ENCODE measurements at places on chromosomes 3 and 15.

GRCh38 chr3:8638994-8639658 is 5.5 kb downstream of the SSUH2 start:
- no peak for DNase-seq

DNA sequence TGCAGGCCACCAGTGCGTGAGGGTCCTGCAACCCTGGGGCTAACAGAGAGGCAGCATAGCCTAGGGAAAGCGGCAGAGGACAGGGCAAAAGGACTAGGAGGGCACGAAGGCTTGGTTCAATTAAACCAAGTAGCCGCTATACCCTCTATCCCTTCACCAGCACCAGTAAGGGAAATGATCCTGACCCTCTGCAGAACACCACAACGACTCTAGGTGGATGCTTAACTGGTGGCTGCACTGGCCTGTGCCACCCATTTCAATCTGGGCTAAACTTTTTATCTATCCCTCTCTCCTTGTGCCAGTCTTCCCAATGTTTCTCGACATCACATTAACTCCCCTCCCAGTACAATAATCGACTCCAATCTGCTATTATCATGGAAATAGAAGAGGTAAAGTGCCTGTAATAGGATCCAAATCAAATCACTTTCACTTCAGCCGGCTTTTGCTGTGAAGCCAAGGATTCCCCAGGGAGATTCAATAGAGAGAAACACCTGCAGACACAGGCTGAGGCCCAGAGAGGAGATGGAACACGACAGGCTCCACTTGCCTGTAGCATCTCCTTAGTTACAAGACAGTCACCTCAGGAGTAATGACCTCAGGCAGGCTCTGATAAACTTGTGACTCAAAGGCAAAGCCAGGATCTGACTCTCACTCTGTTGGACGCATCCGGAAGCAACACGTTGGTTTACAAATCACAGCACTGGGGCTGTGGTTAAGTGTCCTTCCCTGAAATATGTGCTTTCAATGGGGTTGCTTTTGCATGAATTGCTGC is 791.6 kb upstream of the ARRDC4 start:
- no peak for DNase-seq

DNA sequence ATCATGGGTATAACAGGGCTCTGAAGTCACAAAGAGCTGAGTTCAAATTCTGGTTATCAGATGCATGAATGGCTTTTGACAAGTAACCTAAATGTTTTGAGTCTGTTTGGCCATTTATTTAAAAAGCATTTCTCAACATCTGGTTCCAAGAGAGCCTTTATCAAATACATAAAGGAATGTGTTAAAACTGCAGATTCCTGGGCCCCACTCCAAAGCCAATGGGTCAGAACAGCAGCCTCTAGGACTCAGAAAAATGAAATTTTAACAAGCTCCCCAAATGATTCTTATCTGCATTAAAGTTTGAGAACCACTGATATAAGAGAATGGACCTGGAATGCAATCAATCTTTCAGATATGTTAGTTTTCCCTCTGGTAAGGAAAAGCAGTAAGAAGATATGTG is 3.4 kb downstream of the B4GALT4 start:
- DNase-seq = no peak

DNA sequence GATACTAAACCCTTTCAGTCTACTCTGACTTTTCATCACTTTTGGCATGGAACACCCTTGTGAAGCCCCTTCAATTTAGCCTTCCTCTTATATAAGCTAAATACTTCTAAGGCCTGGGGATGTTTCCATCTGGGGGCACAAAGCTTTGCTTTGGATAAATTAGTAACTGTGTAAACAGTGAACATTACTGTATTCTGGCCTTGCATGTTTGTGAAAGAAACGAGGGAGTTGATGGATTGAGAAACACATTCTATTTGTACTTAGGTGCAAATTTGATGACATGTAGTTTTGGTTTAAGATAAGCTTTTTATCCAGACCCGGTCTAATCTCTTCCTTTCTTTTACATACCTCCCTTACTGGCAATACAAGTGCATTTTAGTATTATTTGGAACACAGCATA is 19.7 kb downstream of the PSMD6 start:
- no peak for DNase-seq

- no peak for DNase-seq
Observed at GRCh38 chr15:45469441-45469840, 53.1 kb downstream of the SLC30A4 start.

- DNase-seq = no peak
Observed at GRCh38 chr15:47963265-47963664, 157.5 kb upstream of the SLC24A5 start.

- no peak for DNase-seq
Observed at GRCh38 chr3:57918123-57918837, 89.9 kb upstream of the FLNB start.

DNA sequence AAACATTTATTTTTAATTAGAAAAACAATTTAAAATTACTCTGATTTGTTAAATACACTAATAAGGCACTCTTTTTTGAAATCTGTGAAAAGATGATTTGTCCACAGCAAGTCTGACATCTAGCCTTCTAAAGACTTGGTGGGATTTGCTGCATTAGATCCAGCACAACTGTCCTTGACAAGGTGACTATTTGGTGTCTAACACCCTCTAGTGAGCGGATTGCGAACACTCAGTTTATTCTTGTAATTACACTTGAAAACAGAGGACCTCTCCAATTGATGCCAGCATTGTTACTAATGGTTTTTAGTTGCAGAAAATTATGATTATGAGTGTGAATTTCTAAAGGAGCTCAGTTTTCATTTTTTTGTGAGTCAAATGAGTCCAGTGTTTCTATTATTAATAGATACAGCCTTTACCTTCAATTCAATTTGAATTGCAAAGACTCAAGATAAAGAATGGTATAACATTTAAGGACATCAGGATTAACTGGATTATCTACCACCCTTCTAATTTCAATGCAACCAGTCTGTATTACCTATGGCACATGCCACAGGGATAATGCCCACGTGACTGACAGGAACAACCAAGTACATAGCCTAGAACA is 29.7 kb upstream of the STRIT1 start:
- no peak for DNase-seq

DNA sequence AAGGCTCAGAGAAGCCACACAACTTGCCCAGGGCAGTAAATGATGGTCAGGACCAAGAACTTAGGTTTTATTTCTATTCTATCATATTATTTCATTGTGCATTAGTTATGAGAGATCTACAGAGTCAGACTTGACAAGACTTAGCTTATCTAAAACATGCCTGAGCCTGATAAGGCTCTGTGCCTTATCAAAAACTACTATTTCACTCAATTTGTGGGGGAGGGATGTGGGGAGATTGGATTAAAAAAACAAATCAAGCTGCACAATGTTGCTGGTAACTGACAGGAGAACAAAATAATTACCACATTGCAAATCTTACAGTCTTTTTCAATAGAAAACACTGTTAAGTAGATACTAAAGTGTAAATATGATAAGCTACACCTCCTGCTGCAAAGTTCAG is 16.0 kb downstream of the HACD2 start:
- no peak for DNase-seq

GRCh38 chr3:122646146-122646988 is 34.3 kb upstream of the PARP14 start:
- DNase-seq = no peak

DNA sequence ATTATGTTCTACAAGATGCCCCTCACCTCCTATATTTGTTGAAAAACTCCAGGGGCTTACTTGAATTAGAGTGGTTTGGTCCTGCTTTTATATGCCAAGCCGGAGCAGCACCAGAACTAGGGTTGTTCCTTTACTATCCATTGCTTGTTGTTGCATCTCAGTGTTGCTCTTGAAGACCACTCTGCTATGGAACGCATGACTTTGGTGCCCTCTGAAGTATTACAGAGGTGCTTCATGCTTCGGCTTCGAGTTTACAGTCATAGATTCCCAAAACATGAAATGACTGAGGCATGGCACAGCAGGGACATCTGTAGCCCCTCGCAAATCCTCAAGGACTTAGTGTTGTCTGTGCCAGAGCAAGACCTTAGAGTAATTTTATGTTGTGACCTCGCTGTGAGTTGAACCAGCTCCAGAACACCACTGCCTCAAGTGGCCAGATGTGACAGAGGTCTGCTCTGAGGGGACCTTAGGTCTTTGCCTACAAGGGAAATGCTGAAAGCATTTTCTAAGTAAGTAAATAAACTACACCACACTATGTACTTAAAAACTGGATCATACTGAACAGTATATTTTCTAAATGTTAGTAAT is 67.2 kb upstream of the SIAH2 start:
- no peak for DNase-seq

DNA sequence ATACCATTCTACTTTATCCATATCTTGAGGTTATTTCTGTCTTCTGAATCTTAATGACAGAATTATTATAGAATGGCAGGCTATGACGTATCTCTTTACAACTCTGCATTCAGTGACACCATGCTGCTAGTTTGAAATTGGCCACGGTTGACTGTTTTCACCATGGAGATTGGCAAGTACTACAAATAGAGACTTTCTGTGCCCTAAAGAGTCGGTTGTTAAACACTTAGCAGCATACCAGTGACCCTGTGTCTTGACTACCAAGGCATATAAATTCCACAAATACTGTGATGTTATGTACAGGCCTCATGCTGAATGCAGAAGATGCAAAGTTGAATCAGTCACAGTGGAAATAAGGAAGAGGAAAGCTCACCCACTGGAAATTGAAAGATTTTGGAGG is 67.0 kb upstream of the CADPS start:
- DNase-seq = no peak

GRCh38 chr3:149579838-149580542 is 77.8 kb downstream of the WWTR1 start:
- peak; percentile 57 for DNase-seq

DNA sequence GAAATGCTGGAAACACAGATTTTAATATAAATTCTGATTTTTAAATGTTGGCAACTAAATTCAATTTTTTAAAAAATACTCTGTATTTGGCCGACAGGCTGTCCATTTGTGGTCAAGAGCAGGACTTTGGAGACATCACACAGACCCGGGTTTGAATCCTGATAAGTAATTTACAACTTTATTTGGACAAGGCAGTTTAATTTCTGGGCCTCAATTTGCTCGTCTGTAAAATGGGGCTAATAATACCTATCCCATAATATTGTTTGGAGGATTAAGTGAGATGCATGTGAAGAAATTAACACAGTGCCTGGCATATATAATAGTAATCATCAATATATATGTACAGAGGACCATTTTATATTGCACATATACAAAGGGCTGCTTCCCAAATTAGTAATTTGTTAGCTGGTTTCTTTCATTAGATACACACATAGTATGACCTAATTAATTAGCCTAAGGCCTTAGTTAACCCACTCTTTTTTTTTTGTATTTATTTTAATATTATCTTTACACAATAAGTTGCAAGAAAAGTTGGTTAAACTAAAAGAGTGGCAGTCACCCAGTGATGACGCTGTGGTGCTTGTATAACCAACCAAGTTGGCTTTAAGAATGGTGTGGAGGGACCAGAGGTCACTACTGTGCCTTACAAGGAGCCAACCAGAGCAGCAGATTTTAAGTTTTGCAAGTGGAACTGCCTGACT is 665 bp downstream of the PIGB start:
- DNase-seq = peak; percentile 62

DNA sequence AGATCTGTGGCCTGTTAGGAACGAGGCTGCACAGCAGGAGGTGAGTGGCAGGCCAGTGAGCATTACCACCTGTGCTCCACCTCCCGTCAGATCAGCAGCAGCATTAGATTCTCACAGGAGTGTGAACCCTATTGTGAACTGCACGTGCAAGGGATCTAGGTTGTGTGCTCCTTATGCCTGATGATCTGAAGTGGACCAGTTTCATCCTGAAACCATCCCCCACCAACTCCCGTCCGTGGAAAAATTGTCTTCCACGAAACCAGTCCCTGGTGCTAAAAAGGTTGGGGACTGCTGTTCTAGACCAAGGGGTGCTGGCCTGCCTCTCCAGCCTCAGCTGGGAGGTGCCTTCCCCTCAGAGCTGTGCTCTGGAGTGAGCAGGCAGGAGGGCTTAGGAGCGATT is 61.4 kb downstream of the RPLP1 start:
- no peak for DNase-seq

DNA sequence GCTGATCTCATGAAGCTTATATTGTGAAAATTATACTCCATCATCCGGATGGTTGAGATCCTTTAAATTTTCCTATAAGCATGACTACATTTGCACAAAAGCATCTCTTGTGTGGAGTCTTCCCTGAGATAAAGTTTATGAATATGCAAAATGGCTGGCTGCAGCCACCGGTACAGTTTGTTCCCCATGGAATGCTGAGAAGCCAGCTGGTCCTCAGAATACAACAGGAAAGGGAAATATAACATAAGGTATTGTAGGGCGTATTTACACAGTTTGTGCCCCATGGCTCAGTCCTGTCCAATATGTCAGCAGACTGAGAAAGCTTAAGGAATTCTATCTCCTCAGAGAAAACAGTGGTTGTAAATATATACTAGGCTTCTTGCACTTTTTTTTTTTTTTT is 468.6 kb downstream of the CNTN6 start:
- no peak for DNase-seq

- no peak for DNase-seq
Observed at GRCh38 chr15:100438570-100438969, 90.2 kb downstream of the CERS3 start.

DNA sequence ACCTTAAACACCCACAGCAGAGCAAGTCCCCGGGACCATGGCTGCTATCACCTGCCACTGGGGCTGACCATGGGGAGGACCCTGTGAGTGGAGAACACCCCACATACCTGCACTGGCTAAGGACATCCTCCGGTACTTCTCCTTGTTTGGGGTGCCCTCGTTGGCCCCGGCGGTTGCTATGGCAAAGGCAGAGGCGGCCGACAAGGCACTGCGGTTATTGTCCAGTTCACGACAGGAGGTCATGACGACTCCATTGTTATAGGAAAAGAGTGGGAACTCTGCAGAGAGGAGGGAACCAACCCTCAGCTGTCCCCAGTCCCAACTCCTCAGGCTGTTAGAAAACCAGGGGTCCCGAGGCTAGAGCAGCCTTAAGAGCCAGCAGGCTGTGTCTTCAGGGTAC is 54.8 kb upstream of the CTSH start:
- no peak for DNase-seq

- DNase-seq = no peak
Observed at GRCh38 chr15:61729646-61730045, 330.6 kb downstream of the VPS13C start.

GRCh38 chr15:57909388-57909787 is 156.1 kb downstream of the ALDH1A2 start:
- DNase-seq = no peak

GRCh38 chr3:142027735-142028134 is 121.6 kb downstream of the TFDP2 start:
- no peak for DNase-seq

GRCh38 chr3:189982321-189982945 is 138.3 kb downstream of the P3H2 start:
- no peak for DNase-seq

DNA sequence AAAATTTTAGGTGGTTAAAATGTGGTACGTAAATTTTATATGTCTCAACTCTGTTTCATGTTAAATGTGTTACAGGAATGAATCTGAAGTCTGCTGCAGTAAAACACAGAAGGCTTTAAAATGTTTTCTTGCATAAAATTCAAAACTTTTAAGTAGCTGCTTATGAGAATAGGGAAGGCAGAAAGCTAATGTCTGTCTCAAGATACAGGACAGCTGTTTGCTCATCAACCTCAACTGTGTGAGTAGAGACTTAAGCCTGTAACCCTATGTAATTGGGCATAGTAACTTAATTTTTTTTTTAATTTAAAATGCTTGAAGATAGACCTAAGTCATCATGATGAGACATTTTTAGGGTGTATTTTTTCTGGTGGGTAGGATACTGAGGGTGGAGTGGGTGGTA is 38.9 kb downstream of the ZFAND6 start:
- no peak for DNase-seq

GRCh38 chr3:181940703-181941102 is 229.0 kb downstream of the SOX2 start:
- DNase-seq = no peak

Data from activated CD8-positive, alpha-beta memory T cell treated with anti-CD3 and anti-CD28 coated beads, Interleukin-2, amount 10 ng/mL, durations not matched to agents 7 days and 5 days (primary cell).